ENCODE measurements at places on chromosomes 5 and 9. TPM values are rescaled to one million over a fixed set of nuclear protein-coding genes. Genes with fewer than 3 reads are reported as not detected.

DNA sequence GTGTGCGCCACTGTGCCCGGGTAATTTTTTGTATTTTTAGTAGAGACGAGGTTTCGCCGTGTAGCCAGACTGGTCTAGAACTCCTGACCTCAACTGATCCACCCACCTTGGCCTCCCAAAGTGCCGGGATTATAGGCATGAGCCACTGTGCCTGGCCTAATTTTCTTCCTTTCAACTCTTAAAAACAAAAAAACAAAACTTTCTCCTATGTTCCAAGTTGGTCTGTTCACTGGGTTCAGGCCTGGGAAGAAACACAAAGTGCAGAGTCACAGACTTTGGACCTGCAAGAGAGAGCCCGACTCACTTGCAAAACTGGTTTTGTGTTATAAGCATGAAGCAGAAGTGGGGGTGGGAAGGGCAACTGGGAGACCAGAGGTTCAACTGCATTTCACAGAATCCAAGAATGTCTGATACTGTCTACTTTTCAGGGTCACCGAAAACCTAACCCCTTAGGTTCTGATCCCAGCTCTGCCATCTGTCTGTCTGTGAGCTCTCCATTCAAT, 5.2 kb upstream of the HDHD3 start:
- DNase-seq = peak; percentile 89
- H3K4me1 ChIP-seq = peaks cover 96% of the 10 kb centered on the region
- H3K27ac ChIP-seq = peak overlapping the region; percentile 87

- H3K27ac ChIP-seq = no peak within 1 kb of the TSS
- peaks cover 30% of the 10 kb centered on the region for H3K4me1 ChIP-seq
- DNase-seq = peak; percentile 56
- peaks cover 2% of the 10 kb centered on the region for H3K27me3 ChIP-seq
Measured at GRCh38 chr9:131096269-131097125, at the start of gene AIF1L. Gene AIF1L (plus strand): TSS chr9:131096531. CDS start chr9:131096630, 99 bp downstream.

GRCh38 chr5:122202952-122203351, 73.6 kb downstream of the ZNF474 start:
- no peak overlapping the region for H3K27ac ChIP-seq
- no peaks in the 10 kb centered on the region for H3K4me1 ChIP-seq
- no peaks in the 10 kb centered on the region for H3K27me3 ChIP-seq

DNA sequence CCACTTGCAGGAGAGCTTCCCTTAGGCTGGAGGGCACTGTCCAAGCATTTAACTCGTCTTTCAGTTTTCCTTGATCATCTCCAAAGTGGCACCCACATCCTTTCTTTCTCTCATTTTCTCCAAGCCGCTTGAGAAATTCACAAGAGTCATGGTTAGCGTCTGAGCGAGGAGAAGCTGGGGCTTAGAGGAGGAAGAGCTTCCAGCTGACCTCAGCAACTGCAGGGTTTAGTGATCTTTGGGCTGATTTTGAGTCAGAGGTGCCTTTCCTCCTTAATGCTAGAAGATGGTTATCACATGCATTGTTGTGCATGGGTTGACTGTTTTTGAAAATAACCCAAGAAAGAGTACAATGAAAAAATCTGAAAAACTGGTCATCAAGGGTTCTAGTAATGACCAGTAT, 134.7 kb downstream of the GADD45G start:
- H3K27ac ChIP-seq = no peak overlapping the region
- no peaks in the 10 kb centered on the region for H3K36me3 ChIP-seq
- no peak for DNase-seq
- no peak overlapping the region for H3K4me3 ChIP-seq

DNA sequence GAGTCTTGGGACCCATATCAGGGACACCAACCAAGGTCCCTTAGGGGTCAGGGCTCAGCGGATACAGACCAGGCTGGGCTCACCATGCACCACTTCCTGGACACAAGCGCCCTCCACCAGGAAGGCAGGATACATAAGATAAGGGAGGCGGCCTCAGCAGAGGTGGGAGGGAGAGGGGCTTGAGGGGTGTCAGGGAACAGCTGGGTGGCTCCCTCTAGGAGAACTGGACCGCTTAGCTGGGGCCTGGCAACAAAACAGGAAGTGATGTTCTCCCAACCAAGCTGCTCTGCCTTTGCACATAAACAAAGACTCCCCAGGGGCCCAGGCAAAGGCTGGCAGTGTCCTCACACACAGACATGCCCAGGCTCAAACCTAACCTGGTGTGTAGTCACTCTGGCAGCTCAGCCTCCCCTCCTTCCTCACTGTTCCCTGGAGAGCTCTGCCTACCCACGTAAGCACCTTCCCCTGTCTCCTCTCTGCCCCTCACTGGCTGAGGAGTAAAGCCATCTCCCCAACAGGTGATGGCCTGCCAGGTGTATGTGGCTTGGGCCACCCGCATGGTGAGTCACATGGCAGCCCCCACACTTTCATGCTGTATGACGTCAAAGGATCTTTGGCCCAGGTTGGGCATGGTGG, 5.8 kb upstream of the BICD2 start:
- peak; percentile 43 for DNase-seq
- H3K27me3 ChIP-seq = no peaks in the 10 kb centered on the region
- no peak overlapping the region for H3K27ac ChIP-seq

DNA sequence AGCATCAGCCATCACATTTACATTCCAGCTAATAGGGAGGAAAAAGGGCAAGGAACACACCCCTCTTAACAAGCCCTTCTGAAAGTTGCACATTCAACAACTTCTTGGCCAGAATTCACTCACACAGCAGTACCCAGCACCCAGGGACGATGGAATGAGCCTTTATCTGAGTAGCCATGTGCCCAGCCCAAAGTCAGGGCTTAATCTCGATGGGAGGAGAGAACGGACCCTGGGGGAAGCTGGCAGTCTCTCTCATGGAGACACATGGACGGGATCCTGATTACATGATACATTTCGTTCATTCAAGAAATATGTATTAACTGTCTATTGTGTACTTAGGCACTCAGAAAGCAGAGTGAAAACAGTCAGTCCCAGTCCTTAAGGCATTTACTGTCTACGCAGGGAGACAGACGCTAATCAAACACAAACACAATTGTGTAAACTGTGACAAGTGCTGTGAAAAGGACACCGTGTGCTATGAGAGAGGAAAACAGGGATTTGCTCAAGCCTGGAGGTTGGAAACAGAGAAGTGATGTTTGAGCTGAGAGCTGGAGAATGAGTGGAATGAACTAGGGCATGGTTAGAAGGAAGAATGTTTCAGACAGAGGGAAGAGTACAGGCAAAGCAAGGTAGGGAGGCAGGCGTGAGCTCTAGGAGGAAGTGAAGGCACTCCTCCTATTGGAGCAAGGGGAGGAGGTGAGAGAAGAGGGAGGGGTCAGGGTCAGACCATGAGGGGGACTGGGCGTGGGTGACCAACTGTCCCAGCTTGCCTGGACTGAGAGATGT, 7.4 kb downstream of the OTULINL start:
- H3K4me3 ChIP-seq = no peak overlapping the region
- no peak for DNase-seq
- no peaks in the 10 kb centered on the region for H3K36me3 ChIP-seq
- peaks cover 14% of the 10 kb centered on the region for H3K4me1 ChIP-seq

GRCh38 chr5:66974256-66974655, 222.3 kb downstream of the CD180 start:
- no peak for DNase-seq
- H3K4me1 ChIP-seq = no peaks in the 10 kb centered on the region
- no peak overlapping the region for H3K4me3 ChIP-seq
- no peak overlapping the region for H3K27ac ChIP-seq
- no peaks in the 10 kb centered on the region for H3K27me3 ChIP-seq
- no peaks in the 10 kb centered on the region for H3K36me3 ChIP-seq

GRCh38 chr5:16454686-16455085, 10.9 kb downstream of the ZNF622 start:
- no peaks in the 10 kb centered on the region for H3K27me3 ChIP-seq
- peaks cover 24% of the 10 kb centered on the region for H3K36me3 ChIP-seq
- no peaks in the 10 kb centered on the region for H3K4me1 ChIP-seq

GRCh38 chr5:88556406-88556805, 287.8 kb upstream of the TMEM161B start:
- no peaks in the 10 kb centered on the region for H3K4me1 ChIP-seq
- H3K27ac ChIP-seq = no peak overlapping the region
- no peaks in the 10 kb centered on the region for H3K36me3 ChIP-seq
- no peaks in the 10 kb centered on the region for H3K27me3 ChIP-seq
- no peak overlapping the region for H3K4me3 ChIP-seq
- no peak for DNase-seq

- H3K4me3 ChIP-seq = no peak overlapping the region
- H3K27me3 ChIP-seq = no peaks in the 10 kb centered on the region
Measured at GRCh38 chr5:137026296-137026695, 472.8 kb downstream of the SPOCK1 start.

DNA sequence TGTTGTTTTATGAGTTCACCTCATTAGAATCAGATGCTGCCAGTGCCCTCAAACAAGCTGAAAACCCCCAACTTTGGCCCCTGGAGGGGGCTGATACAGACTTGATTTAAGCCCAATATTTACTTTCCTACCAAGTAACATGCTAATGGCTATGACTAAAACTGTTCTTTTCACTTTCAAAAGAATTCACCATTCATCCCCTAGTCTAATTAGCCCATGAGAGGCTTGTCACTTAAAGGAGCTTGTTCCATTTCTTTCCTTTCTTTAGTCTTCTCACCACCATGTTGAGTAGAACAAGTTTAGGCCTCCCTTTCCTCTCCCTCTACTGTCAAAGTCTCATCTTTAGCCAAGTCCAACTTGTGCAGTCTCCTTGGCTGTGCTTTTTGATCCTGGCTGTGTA, 50.4 kb downstream of the EPB41L4B start:
- no peak overlapping the region for H3K27ac ChIP-seq
- H3K4me3 ChIP-seq = no peak overlapping the region
- DNase-seq = no peak
- peaks cover 16% of the 10 kb centered on the region for H3K4me1 ChIP-seq

DNA sequence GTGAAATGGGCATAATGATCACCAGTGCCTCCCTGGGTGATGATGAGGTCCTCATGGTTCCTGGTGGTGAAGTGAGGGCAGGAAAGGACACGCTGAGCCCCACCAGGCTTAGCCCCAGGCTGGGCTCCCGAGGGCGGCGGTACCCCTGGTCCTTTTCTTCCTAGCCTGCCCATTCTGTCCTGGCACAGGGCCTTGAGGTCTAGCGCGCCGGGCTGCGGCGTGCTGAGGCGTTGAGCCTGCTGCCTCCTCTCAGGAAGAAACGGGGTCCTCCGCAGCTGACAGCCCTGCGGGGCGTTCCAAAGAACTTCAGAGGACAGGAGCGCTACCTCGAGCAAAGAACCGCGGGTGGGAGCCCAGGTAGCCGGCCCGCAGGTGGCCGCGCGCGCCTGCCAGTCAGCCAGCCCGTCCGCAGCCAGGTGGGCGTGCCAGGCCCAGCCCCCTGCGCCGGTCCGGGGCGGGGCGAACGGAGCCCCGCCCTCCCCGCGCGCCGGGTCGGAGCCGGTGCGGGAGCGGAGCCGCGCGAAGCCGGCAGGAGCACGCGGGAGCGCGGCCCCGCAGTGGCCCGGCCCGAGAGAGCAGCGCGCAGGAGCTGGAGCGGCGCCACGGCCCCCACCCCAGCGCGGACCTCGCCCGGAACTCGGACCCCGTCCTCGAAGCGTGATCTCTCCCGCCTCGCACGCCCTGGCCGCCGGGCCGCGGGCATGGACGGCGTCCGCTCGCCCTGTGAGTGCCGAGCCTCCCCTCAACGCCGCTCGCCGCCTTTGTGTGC, at the start of gene WNK2:
Gene WNK2, plus strand, starts transcription at position 477 of the 769 bp plus-strand sequence. CDS start 791 bp downstream, outside the sequence.
- 0 out of 2 replicates have a peak, but pooled peaks cover under 1% of the 10 kb centered on the region for H3K36me3 ChIP-seq
- no peak for DNase-seq
- H3K4me3 ChIP-seq = peak within 1 kb of the TSS; percentile 79
- H3K4me1 ChIP-seq = peaks cover 79% of the 10 kb centered on the region

GRCh38 chr9:109923471-109923760, 143.4 kb downstream of the PALM2AKAP2 start:
- H3K36me3 ChIP-seq = no peaks in the 10 kb centered on the region
- no peak overlapping the region for H3K4me3 ChIP-seq
- no peaks in the 10 kb centered on the region for H3K4me1 ChIP-seq
- DNase-seq = no peak

DNA sequence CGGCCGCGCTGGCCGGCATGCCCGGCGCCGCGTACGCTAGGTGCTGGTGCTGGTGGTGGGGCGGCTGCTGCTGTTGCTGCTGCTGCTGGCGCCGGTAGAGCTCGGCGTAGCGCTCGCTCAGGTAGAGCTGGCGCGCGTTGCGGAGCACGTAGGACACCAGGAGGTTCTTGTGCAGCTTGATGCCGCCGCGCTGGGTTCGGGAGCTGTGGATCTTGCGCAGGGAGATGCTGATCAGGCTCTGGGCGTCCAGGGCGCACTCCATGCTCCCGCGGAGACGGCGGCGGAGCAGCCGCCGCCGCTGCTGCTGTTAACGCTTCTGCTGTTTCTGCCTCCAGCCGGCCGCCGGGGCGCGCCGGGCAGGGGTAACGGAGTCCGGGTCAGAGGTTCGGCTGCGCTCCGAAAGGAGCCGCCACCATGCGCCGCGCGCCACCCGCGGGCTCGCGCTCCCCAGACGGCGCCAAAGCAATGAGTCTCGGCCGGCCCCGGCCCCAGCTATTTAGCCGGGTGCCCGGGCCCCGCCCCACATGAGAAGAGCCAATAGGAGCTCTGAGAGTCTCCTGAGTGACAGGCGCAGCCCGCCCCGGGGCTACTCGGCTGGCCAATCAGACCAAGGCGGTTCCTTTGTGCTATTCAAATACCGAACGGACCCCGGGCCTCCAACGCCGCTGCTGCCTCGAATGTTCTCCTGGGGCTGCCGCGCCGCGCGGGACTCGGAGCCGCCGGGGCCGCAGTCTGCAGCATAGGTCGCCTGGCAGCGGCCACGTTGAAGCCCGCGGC, at the start of gene IER5L:
Gene IER5L, minus strand, starts transcription at position 471 of the 777 bp plus-strand sequence. Its CDS starts 209 bp downstream, at position 262.
- H3K27me3 ChIP-seq = peaks cover 6% of the 10 kb centered on the region
- peak within 1 kb of the TSS; percentile 82 for H3K27ac ChIP-seq
- peak within 1 kb of the TSS; percentile 83 for H3K4me3 ChIP-seq
- peak; percentile 90 for DNase-seq
- no peaks in the 10 kb centered on the region for H3K36me3 ChIP-seq

DNA sequence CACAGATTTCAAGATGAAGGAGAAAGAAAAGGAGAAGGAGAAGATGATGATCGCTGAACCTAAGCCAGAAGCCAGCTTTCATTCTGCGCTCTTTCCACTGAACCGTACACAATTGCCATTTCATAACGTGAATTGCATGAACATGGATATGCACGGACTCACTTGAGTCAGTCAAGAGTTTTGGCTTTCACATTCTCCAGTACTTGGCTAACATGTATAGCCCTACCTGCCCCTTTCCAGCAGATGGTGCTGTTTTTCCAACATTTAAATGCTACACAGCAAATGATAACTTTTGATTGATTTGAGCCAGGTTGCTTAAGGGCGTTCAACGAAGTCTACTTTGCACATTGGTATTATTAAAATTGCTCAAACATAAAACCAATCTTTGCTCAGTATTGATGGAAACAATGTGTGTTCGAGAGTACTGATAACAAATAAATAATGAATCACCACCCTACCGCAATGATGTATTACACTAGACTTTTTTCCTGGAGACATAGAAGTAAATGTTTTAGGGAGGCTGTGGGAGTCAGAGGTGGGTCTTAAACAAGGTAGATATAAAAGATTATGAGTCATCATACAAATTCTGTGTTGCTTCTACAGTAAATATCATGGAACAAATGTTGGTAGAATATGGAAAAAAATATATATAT, 196.4 kb downstream of the TRPM3 start:
- no peaks in the 10 kb centered on the region for H3K36me3 ChIP-seq
- H3K4me1 ChIP-seq = no peaks in the 10 kb centered on the region
- H3K27ac ChIP-seq = no peak overlapping the region
- DNase-seq = peak; percentile 56
- H3K27me3 ChIP-seq = no peaks in the 10 kb centered on the region
- H3K4me3 ChIP-seq = no peak overlapping the region

RPL7A gene
- total RNA-seq = 3,359 TPM

BAG1 gene
- 52.8 TPM for total RNA-seq

PCDHB3 gene
- total RNA-seq = 0.27 TPM

SFXN1 gene
- total RNA-seq = 122 TPM

MARCHF3 gene
- total RNA-seq = 9.0 TPM

SPAG8 gene
- 0.27 TPM for total RNA-seq

MARCHF11 gene
- total RNA-seq = not detected

INSL4 gene
- total RNA-seq = not detected

PCDHGA6 gene
- total RNA-seq = 0.13 TPM

TAS2R1 gene
- total RNA-seq = not detected

All from HepG2 (cell line).